Common myeloid progenitor, CD34-positive (primary cell): ENCODE measurements at places on chromosomes 4 and X.

DNA sequence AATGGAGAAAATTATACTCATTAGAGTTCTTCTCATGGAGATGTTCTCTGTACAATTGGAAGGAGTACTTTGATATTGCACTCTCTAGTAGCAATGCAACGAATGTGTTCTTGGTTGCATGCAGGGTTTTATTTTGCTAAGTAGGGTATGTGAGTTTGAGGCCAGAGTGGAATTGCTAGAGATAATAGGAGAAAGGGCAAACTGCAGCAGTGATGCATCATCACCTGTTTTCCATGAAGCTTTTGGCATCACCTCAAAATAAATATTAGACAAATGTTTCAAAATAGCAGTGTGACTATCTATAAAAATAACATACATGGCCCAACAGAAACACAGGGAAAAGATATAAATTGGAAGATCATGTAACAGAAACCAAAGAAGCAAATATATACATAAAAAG, 93.3 kb downstream of the TIGD2 start:
- no peak for DNase-seq

DNA sequence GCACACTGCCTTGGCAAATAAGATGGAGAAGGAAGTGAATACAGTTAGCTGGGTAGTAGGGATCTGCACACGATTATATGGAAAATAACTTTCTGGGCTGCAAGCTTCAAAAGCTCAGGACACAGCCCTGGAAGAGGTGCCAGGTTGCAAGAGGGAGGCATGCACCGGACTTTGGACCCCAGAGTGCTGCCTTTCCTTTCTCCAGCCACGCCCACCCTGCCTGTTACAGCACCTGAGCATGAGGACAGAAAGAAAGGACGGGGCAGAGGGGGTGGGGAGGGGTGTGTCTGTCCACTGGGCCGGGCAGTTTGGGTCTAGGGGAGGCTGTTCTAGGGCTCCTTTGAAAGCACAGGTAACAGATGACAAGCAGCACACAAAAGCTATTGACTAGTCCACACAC, 152.8 kb downstream of the ENPP6 start:
- no peak for DNase-seq

DNA sequence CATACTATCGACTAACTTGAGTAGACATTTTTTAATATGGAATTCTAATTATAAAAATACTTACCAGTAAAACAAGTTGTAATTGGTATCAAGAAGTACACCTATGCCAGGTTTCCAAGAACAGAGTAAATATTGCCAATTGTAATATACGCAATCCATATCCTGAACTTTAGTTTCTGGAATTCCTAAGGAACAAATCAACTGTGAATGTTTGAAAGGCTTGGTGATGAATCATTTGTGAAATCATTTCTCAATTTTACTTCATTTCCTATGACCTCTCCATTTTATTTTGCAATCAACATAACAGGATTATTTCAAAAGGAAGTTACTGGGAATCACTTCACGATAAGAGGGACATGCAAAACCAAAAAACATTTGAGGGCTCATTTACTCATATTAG, 3.7 kb downstream of the IL13RA2 start:
- DNase-seq: no peak

DNA sequence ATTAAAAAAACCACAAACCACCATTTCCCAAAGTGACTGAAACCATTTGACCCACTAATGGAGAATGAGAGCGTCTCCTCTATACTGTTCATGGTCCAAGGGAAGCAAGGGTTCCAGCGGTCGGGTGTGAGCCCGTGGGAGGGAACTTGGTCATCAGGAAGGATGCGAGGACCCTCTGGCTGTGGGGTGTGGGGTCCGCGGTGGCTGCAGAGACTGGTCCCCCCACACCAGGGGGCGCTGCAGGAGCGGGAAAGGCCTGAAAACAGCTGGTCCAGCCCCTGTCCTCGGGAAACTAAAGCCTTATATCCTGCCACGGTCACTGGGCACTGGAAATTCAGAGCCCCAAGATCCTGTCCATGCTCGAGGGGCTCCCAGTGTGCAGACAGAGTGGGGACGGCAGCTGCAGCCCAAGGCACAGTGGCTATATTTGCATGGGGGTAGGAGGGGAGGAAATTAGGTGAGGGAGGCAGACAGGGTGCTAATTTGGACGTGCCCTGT, 4.3 kb downstream of the BLOC1S4 start:
- DNase-seq: peak; percentile 70

- no peak for DNase-seq
These were observed 99.4 kb upstream of the RASGEF1B start for GRCh38 chr4:81571105-81571504.

DNA sequence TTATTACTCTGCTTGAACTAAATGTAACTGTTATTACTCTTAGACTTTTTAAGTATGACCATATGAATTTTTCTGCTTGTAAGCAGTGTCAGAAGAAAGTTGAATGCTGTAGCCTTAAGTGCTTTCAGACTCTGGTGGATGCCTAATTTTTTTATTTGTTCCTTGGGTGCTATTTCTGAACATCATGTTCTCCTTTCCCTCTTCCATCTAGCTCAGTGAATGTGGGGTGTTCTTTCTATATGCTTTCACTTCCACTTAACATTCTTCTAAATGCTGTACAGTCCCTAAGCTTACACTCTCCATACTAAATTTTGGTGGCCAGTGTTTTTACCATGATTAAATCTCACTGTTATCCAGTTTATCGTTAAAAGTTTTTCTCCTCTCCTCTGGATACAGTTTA, 3.6 kb downstream of the DCK start:
- DNase-seq: no peak

DNA sequence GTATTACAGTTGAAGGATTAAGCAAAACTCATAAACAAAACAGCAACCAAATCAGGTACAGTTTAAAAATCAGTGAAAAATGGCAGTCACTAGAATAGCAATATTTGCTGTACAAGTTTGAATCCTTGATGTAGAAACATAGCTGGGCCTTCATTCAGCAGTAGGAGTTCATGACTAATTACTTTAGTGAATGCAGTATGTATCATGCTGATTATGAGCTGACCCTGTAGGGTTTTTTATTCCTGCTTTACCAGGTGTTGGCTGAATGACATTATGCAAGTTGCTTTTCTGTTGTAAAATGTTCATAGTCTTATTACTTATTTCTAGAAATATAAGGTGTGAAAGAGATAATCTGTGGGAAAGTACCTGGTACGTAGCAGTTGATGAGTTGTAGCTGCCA, 179.6 kb downstream of the CCSER1 start:
- DNase-seq: no peak

DNA sequence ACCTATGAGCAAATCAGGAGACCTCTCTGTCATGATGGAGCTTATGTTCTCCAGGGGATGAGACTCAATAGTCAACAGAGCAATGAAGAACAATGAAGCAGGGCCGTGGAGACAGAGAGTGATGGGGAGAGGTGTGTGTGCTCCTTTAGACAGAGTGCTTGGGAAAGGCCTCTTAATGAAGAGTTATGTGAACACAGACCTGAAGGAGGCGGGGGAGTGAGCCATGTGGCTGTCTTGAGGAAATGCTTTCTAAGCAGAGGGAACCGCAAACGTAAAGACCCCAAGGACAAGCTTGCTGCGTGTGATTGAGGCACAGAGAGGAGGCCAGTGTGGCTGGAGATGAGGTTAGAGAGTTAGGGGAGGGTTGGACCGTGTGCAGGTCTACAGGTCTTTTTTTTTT, 53.1 kb downstream of the CHRNA9 start:
- DNase-seq: peak; percentile 72

- DNase-seq: no peak
These were observed 258.7 kb upstream of the SLC7A11 start for GRCh38 chr4:138500869-138501268.

GRCh38 chr4:8380511-8381415, 59.8 kb downstream of the ACOX3 start:
- no peak for DNase-seq

- no peak for DNase-seq
These were observed 287.9 kb upstream of the PUDP start for GRCh38 chrX:7435822-7436221.

- no peak for DNase-seq
These were observed 2.1 kb upstream of the LEF1 start for GRCh38 chr4:108170631-108171338.

DNA sequence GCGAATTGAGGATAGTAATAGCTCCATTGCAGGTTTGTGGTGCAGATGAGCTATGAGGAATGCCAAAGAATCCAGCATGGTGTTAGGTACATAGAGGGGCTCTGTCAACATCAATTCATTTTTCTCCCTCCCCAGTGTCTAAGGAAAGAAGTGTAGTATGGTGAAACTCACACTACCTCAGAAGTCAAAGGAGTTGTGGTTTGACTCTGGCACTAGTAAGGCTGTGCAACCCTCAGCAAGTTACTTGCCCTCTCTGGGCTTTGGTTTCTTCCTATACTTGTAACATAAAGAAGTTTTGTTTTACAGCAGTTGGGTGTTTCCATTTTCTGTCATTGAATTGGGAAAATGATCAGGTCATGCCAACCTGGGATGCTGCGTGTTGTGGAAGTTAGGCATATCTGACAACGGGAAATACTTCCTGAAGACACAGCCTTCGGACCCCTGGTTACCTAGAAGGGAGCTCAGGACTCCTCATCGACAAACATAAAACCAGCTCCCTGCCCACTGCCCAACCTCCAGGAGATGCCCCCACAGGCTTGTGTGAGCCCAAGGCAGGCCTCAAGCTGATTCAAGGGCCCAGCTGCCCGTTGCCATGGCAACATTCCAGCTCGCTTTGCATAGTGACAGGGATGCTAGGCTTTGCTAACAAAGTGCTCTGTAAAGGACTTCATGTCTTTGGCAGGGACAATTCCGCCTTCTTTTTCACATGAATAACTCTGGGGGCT, 71.4 kb downstream of the RTL5 start:
- DNase-seq: peak; percentile 12

DNA sequence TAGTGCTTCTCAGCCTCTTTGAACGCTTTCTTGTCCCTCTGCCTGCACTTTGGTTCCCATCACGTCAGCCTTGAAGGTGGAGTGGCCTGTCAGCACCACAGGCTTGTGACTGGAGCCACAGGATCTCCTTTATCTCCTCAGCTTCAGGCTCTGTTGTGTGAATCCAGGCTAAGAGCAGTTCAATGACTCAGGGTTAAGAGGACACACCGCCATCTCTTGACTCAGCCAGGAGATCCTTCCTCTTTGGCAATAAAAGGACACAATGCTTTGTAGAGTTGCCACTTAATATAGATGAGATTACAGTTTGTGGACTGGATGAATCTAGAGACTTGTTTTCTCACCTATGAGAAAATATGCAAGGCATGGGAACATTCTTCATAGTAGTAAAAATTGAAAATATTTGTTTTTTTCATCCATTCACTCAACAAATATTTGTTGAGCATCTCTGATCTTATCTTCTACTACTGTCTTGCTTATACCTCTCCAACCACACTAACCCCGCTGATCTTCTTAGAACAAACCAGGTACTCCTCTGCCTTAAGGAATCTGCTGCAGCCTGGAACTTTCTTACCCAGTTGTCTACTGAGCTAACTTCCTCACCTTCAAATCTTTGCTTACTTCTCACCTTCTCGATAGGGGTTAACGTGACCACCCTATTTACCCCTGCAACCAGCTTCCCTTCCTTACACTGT, 62.3 kb downstream of the UCHL1 start:
- peak; percentile 79 for DNase-seq

- DNase-seq: no peak
These were observed 122.4 kb upstream of the PDLIM3 start for GRCh38 chr4:185657699-185658098.

GRCh38 chr4:44231006-44231405, 217.6 kb downstream of the KCTD8 start:
- DNase-seq: no peak

GRCh38 chrX:114626323-114626722, 42.4 kb downstream of the HTR2C start:
- peak; percentile 38 for DNase-seq

DNA sequence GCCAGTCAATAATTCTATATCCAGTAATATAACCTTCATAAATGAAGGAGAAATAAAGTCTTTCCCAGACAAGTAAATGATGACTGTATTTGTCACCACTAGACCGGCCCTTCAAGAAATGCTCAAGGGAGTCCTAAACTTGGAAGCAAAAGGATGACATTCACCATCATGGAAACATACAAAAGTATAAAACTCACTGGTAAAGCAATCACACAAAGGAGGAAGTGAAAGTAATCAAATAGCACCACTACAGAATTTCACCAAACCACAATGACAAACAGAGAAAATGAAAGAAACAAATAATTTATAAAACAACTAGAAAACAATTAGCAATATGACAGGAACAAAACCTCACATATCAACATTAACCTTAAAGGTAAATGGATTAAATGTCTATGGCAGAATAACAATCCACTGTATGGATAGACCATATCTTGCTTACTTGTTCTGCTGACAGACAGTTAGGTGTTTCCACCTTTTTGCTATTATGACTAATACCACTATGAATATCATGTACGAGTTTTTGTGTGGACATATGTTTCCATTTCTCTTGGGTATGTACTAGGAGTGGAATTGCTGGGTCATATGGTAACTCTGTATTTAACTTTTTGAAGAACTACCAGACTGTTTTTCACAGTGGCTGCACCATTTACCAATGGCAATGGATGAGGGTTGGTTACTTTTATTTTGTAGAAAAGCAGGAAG, 44.9 kb downstream of the NAT8L start:
- peak; percentile 17 for DNase-seq

DNA sequence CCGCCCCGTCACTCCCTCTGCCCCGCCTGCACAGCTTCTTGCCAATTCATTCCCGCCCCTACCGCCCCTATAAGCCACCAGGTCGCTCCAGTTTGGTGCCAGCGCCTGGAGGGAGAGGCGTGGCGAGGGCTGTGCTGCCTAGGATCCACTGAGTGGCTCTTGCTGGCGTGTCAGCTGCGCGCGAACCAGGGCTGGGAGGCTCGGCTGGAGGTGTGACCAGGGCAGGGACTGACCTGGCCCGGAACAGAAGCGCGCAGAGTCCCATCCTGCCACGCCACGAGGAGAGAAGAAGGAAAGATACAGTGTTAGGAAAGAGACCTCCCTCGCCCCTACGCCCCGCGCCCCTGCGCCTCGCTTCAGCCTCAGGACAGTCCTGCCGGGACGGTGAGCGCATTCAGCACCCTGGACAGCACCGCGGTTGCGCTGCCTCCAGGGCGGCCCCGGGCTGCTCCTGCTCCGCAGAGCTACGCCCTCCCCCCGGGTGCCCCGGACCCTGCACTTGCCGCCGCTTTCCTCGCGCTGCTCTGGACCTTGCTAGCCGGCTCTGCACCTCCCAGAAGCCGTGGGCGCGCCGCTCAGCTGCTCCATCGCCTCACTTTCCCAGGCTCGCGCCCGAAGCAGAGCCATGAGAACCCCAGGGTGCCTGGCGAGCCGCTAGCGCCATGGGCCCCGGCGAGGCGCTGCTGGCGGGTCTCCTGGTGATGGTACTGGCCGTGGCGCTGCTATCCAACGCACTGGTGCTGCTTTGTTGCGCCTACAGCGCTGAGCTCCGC, at the start of gene GPR78:
TSS of gene GPR78 (plus strand) at position 72 of the 773 bp plus-strand sequence. CDS start at position 663, 591 bp downstream.
- peak; percentile 78 for DNase-seq
